ENCODE measurements at places on chromosomes 13 and 19.
A peak's percentile ranks its signal among the peaks of the same experiment; 100 is the strongest.

DNA sequence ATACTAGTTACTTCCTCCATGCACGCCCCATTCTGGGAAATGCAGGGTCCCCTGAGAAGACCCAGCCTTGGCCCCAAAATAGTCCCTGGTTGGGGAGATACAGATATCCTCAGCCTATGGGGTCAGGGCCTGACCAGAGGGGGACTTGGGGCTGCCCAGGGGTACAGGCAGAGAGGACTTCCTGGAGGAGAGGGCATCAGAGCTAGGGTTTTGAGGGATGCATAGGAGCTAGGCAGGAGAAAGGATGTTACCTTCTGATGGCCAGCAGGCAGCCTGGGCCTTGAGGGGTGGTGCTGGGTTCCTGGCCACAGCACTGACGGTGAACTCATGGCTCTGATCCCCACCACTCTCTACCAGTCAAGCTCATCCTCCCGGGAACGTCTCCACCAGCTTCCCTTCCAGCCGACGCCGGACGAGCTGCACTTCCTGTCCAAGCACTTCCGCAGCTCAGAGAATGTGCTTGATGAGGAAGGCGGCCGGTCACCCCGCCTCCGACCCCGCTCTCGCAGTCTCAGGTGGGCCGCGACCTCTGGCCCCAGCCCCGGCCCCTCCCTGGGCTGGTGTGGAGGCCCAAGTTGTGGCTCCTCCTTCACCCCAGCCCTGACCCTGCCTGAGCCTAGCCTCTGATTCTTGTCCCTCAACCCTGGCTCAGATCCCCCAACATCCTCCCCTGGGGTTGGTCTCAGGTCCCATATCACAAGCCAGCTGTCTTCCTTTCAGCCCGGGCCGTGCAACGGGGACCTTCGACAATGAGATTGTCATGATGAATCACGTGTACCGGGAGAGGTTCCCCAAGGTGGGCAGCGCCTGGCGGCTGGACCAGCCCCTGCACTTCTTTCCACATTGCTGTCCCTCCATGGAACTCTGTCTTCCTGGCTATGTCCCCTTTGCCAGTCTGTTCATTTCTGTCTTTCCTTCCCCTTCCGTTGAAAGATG lies 25.6 kb downstream of the MAST3 start:
- no peak for DNase-seq

GRCh38 chr13:21402586-21403307 lies 56.4 kb downstream of the ZDHHC20 start:
- DNase-seq: no peak

DNA sequence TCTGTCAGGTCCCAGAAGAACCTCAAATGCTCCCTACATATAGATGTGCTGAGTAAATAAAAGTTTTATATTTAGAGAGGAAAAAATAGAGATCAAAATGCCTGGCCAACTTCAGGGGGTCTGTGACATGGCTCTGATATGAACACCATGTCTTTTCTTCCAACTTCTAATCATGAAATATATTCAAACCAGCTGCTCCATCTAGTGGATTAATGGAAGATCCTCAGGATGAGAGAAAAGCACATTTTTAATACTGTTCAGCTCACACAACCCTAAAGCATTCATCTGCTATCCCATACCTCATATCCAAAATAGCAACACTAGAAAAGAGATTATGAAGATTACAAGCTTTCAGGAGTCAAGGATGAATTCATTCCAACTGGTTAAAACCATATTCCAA lies 56.0 kb upstream of the DOCK9 start:
- peak; percentile 61 for DNase-seq

GRCh38 chr19:48872884-48873475 lies 759 bp downstream of the PPP1R15A start:
- DNase-seq: no peak

DNA sequence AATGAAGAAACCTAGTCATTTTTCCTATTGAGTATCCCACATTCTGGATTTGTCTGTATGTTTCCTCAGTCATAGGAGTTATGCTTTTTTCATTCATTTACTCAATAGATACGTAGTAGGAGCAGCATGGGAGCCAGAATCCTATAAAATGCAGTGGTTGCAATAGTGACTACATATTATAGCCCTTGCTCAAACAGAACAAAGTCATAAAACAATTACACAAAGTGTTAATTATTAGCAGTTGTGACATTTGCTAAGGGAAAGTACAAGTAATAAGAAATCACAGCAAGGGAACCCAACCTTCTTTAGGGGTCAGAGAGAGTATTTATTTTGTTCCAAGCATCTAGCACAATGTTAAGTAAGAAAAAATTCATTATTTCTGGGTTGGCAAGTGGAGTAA lies 27.7 kb upstream of the POU4F1 start:
- DNase-seq: no peak

DNA sequence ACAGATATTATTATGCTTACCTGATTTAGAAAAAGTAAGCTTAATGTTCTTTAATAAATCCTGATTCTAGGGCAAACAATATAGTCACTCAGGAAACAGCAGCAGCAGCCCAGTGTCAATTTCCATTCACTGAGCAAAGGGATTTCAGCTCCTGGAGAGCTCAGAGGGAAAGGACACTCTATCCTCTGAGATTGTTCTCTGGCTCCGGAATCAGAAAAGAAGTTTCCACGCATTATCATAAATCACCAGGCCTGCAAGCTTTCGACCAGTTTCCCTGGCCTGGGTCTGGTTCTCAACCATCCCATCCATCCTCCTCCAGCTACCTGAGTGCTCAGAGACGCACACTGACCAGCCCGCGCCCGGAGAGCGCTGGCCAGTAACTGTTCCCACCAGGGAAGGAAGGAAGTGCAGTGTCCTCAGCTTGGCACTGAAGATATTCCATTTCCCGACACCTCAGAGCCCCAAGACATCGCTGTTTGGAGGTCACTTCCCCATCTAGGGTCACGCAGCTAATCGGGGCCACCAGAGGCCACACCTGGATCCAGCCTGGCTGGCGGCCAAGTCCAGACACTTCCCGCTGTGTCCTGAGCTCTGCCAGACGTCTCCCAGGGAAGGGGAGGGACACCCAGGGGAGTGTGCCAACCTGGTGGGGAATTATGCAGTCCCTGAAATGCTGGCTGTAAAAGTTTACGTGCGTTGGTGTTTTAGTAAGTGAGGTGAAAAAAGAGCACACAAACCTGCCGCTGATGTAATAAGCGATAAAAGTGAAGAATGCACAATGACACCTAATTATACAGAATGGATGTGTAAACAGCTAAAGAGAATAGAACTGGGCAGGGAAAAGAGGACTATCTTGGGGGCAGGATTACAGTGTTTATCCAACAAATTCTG lies 29.1 kb downstream of the EPS15L1 start:
- DNase-seq: peak; percentile 41

GRCh38 chr13:71359641-71360040 lies 507.4 kb downstream of the DACH1 start:
- no peak for DNase-seq

GRCh38 chr19:13484166-13484565 lies 22.1 kb downstream of the CACNA1A start:
- DNase-seq: no peak

- DNase-seq: no peak
These were observed 69.3 kb downstream of the LMO7 start for GRCh38 chr13:75705395-75705794.

GRCh38 chr13:67645874-67646467 lies 415.8 kb upstream of the PCDH9 start:
- no peak for DNase-seq

DNA sequence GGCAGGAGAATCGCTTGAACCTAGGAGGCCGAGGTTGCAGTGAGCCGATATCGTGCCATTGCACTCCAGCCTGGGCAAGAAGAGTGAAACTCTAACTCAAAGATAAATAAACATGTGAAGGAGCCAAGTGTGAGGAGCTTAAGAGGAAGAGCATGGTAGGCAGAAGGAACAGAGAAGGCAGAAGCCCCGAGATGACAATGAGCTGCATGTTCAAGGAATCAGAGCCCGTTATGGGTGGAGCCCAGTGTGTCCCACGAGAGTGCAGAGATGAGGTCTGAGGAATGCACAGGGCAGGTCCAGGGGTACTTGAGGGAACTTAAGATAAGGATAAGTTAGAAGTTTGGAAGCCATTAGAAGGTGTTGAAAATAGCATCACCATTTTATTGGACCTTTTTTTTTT lies 716 bp downstream of the FPR2 start:
- no peak for DNase-seq

- no peak for DNase-seq
These were observed 302.8 kb downstream of the TEX29 start for GRCh38 chr13:111623208-111623607.
